ENCODE measurements at places on chromosomes 12 and 14.

- peak; percentile 55 for DNase-seq
These were observed 52.2 kb upstream of the SRP54 start for GRCh38 chr14:34930591-34931091.

GRCh38 chr14:94600148-94600545, 12.0 kb upstream of the SERPINA3 start:
- DNase-seq = no peak

- DNase-seq = no peak
These were observed 12.0 kb downstream of the C1S start for GRCh38 chr12:7072554-7072953.

DNA sequence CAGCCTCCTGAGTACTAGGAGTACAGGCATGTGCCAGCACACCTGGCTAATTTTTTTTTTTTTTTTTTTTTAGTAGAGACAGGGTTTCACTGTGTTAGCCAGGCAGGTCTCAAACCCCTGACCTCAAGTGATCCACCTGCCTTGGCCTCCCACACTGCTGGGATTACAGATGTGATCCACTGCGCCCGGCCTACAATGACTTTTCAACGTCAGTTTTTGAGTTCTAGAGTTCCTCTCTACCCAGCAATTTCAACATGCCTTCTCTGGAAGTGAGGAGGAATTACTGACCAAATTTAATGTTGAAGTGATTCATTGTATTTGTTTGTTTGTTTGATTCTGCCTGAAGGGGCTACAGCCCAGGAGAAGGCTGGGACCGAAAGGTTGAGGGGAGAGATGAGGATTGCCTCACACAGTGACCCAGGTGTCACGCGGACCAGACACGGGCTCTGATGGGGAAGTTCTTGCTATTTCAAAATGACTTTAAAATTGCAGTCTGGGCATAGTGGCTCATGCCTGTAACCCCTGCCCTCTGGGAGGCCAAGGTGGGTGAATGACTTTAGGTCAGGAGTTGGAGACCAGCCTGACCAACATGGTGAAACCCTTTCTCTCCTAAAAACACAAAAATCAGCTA, 8.6 kb upstream of the DENR start:
- DNase-seq = no peak

DNA sequence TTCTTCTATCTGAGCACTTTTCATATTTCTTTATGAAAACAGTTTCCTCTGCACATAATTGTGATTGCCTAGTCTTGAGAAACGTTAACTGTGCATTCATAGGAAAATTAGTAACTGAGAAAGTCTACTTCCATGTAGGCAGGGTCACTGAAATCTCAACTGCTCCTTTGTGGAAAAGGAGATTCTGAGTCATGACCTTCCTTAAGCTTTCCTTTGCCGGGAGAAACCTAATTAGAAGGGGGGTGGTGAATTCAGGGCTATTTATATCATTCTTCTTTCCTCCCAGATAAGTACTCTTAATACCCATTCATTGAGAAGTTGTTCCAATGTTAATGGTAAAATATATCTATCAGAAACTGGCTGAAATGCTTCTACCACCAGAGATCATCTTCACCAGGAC, 751.0 kb upstream of the TMEM132C start:
- no peak for DNase-seq

- DNase-seq = no peak
These were observed at the start of gene FLVCR2 for GRCh38 chr14:75578102-75578785. TSS of gene FLVCR2 (plus strand) at chr14:75578620. CDS start at chr14:75578973, 353 bp downstream.

DNA sequence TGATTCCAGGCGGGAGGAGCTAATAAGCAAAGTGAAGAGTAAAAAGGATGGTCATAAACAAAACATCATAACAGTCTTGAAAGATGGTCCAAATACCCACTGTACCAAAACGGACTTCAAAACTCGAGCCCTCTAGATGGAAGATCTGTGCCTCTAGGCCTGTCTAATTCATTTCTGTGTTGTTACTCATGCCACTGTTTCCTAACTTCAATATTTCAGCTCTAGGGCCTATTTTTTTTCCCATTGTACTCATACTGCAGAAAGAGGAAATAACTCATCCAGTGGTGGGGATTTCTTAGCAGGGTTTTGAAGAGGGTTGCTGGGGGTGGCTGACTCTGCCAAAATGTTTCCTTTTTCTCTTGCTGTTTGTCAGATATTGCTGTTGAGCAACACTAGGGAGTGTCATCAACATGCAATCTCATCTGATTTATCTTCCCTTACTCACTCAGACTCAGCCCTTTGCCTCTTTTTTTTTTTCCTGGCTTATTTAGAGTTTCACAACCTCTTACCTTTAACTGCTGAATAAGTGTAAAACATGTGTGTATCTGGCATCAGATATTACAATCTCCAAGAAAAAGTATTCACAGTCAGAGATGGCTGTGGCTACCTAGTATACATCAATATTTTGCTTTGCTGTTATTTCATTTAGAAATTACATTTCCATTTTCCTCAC, 189.6 kb downstream of the DUSP6 start:
- peak; percentile 86 for DNase-seq

- DNase-seq = no peak
These were observed 915.4 kb upstream of the TMEM132C start for GRCh38 chr12:127351481-127352010.

- no peak for DNase-seq
These were observed 158.8 kb downstream of the RPAP3 start for GRCh38 chr12:47547077-47547476.

- DNase-seq = no peak
These were observed 44.0 kb upstream of the SINHCAF start for GRCh38 chr12:31369712-31370521.

GRCh38 chr12:30599608-30600007, 96.1 kb downstream of the IPO8 start:
- DNase-seq = no peak

GRCh38 chr14:68703093-68703492, 89.8 kb downstream of the ZFP36L1 start:
- DNase-seq = peak; percentile 24

DNA sequence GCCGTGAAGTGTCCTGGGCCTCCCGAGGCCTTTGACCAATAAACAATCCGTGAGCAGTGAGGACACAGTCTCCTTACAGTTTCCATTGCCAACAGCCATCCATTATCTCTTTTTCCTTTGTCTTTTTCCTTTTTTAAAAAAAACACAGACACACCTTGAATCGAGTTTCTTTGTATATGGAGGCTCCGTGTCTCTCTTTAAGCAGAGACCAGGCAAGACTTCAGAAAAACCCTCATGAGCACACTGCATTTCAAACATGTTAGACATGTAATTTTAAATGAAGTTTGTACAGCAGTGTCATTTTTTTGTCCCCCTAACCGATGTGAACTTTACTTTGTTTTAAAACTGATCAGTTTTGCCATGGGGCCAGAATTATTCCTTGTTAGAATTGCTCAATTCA, 111.1 kb downstream of the SPTSSA start:
- DNase-seq = no peak

- DNase-seq = no peak
These were observed 22.8 kb upstream of the SSPN start for GRCh38 chr12:26172539-26172938.

DNA sequence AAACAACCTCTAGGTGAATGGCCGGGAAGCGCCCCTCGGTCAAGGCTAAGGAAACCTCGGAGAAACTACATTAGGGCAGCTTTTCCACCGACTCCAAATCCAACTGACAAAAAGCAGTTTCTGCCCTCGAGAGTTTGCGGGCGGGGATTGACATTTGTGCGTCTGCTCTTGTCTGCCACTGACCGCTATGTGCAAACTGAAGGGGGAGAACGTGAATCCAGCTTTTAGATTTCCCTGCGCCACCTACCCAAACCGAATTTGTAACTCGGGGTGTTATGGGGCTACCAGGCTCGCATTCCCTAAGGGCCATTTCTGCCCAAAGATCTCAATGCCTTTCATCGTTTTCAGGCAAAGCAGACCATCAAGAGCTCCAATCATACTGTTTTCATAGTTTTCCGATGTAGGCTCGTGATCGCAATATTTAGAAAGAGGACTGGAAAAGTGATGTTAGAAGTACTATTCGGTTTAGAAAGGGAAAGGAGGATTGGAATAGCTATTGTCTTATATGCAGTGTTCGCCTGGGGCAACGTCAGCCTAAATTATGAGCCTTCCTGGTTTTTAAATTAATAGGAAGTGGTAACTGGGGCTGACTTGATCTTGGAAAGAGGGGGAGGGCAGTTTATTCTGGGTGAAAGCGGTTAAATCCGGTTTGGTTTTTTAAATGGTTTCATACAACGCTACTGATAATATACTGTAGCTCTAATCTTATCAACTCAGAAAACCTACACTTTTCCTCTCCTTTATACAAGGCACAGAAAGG, 45.4 kb downstream of the BCAT1 start:
- peak; percentile 33 for DNase-seq

Data from activated CD4-positive, alpha-beta T cell treated with anti-CD3 and anti-CD28 coated beads, Interleukin-2, Interleukin-4, amounts not matched to agents 100 ng/mL and 50 ng/mL, durations not matched to agents 16 hours and 8 hours (primary cell).